ENCODE measurements at places on chromosomes 2 and 18.

DNA sequence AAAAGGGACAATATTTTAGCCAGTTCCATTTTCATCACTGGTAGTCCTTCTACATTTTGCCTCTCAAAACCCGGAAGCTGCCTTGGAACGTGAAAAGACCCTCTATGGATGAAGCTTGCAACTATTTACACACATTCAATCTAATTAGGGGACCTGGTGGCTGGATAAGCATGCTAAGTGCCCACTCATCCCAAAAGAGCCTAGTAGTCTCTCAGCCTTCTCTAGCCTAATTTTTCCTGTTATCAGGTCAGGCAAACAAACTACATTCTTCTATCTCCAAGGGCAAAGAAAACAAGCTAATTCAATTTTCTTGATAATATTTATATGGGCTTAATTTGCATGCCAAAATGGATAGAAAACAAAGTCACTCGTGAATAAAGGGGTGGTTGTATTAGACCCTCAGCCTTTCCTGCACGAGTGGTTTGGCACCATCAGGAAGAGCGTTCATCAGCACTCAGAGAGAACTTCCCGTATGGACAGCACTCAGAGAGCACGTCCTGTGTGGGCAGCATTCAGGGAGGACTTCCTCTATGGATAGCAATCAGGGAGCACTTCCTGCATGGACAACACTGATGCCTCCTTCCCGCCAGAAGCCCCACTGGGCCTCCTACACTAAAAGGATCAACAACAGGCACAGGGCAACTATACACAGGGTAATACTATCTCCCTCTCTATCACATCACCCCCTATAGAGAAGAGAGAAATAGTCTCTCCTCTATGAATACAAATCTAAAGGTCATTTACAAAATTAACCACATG is 122.2 kb downstream of the RBMS1 start:
- DNase-seq, result no peak

GRCh38 chr2:13495051-13495450 is 778.3 kb downstream of the TRIB2 start:
- DNase-seq, result no peak

DNA sequence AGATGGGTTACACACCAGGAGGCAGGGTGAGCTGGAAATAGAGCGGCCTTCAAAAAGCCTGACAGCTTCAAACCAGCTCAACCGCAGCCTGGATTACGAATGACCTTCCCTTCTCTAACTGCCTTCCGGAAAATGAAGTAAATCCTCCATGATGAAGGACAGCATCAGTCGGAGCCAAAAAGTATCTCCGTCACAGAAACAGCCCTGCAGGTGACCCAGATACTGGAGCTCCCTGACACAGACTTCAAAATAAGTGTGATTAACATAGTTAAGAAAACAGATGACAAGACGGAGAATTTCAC is 10.3 kb upstream of the CIB4 start:
- no peak for DNase-seq

GRCh38 chr2:16275661-16276060 is 335.3 kb downstream of the MYCN start:
- no peak for DNase-seq

GRCh38 chr2:221958224-221958623 is 340.6 kb downstream of the PAX3 start:
- no peak for DNase-seq

DNA sequence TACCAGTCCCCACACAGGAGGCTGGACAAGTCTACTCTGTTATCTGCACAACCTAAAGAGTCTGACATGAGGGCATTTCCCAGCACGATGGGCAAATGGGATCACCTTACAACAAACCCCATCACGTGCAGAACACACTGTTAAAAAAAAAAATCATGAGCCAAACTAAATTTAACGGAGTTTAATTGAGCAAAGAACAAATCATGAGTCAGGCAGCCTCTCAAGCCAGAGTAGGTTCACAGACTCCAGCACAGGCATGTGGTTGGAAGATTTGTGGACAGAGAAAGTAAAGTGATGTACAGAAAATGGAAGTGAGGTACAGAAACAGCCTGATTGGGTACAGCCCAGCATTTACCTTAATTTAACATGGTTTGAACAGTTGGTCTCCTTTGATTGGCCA is 59.9 kb downstream of the KYNU start:
- no peak for DNase-seq

GRCh38 chr2:140841141-140841540 is 1289.7 kb downstream of the LRP1B start:
- DNase-seq, result no peak

DNA sequence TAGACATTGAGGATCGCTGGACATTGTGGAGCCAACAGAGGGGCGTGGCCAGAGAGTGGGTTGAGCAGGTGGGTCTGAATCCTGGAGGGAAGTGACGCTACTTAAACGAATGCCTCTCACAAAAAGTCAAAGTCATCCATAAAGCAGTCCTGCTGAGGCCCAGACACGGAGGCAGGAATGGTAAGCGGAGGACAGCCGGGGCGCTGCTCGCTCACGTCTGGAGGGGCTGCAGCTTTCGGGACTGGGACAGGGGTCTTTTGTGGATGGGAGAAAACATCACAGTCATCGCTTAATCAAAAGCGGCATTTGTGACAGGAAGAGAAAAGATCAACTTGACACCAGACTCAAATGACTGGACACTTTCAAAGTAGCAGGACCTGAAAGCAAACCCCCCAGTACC is 88.4 kb downstream of the PTGR3 start:
- DNase-seq, result no peak

DNA sequence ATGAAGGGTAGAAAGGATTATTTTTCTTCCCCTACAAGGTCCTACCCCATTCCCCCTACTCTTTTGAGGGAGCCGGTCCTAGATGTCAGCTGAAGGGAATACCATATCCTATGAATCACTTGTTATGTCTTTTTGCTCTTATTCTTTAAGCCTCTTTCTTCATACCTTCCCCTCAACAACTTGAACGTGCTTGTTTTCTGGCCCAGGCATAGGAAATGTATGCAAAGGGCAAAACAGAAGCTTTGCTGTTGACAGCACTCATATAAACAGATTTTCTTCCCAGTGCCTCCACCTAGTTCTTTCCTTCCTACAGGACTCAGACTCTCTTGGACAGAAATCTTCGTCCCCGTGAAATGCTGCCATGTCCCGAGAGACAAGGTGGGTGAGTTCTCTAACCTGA is 64.6 kb downstream of the TMEM17 start:
- DNase-seq, result no peak

- DNase-seq, result no peak
Observed at GRCh38 chr2:232275670-232276069, 102.9 kb upstream of the ALPP start.

DNA sequence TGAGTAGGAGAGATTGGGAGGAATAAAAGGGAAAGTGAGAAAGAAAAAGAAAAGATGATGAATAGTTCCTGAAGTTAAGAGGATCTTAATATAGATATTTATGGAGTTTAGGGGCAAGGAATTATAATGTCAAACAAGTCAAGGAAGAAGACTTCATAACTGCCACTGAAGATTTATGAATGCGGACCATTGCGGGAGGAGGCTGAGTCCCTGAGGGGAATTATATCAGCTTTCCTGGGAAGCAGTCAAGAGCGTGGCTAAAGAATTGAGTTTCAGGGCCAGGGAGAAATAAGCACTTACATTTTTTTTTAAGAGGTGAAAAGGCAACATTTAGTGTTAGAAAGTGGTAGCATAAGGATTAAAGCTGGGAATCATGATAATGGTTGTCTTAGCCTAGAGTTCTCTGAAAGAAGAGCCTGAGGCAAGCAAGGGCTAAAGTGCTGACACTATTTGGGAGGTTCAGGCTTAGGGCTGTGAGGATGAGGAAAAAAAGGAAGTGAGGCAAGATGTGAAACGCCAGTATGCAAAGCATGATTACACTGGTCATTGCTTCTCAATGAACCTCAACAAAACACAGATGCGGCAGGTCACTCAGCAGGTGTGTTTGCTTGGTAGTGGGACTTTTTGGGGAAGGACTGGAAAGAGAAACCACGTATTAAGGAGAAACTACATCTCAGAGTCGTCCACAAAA is 217.1 kb downstream of the SLC4A3 start:
- no peak for DNase-seq

DNA sequence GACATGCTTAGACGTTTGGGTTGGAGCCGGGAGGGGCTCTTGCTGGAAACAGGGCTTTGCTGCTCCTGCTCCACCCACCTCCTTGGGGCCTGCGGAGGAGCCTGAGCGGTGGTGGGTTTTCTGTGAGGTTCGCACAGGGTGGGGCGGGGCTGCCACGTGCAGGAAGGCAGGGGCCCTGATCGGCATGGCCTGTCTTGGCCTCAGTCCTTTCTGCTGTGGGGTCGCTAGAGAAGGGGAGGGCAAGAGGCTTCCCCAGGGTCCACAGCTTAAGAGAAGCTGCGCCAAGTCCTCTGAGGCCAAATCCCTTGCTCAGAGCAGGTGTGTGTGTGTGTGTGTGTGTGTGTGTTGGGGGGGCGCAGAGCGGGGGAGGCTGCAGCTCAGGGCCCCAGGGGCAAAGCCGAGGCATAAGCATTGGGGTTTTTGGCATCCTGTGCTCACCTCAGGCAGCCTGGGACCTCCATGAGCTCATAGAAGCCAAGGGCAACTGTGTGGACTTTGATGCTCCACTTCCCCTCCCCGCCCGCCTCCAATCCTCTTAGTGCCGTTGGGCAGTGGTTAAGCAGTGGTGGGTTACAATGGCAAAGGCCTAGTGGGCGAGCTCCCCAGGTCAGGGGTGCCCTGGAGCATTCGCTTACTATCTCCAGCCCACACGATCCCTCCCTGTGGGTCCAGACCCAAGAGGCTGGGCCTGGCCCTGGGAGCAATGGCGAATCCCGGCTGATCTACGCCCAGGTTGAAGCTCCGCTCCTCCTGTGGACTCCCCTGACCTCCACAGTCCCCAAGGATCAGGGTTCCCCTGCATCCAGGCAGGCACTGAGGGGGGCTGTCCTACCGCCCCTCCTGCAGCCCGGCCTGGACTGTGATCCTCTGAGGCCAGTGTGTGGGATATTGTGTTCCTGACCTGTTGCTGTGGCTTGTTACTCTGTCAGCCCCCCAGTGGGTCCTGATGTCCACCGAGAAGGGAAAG is 28.9 kb downstream of the TOGARAM2 start:
- no peak for DNase-seq

DNA sequence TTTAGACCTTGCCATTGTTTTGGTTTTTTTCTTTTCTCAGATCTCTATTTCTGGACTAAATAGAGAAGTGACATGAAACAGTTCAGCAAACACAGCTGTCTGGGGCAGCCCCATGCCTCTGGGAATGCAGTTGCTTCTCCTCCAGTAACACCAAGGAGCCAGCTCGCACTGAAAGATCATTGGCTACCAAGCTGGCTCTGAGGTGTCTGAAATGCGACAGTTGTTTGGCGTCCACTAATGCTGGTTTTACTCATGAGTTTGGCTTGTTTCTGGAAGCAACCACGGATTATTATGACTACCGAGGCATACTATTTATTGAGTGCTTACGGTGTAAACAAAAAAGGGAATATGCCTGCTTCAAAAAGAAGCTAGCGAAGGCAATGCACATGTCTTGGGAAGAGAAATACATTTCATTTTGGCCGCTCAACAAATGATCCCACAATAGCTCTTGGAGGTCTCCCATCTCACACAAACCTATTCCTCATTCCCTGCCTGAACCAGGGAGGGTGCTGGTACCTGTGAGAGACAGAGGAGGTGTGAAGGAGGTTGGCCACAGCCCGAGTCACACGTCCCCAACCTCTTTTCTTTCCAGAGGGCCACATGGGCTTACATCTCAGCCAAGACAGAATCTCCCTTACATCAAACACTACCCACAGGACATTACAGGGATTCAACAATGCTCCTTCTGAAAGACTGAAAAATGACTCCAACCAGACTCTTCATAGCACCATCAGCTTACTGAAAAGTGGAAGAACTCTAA is 37.5 kb upstream of the NEB start:
- DNase-seq, result no peak

GRCh38 chr18:44973282-44973681 is 292.6 kb downstream of the SETBP1 start:
- DNase-seq, result no peak

DNA sequence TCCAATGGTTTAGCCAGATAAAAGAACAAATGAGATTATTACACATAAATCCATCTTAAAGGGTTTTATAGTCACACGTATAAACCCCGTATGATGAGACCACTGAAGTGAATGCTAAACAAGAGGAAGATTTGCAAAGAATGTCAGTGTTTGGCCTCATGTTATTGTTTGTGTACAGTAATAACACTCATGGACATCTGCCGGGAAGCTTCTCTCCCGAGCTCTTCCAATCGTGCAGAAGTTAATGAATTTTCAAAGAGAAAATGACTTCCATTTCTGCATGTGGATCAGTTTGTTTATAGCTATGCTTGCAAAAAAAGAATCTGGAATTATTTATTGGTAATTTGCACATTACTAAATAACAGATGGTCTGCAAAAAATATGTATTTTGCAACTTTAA is 88.5 kb upstream of the APCDD1 start:
- DNase-seq, result no peak

GRCh38 chr18:75141166-75141565 is 67.8 kb downstream of the PTGR3 start:
- DNase-seq, result no peak

DNA sequence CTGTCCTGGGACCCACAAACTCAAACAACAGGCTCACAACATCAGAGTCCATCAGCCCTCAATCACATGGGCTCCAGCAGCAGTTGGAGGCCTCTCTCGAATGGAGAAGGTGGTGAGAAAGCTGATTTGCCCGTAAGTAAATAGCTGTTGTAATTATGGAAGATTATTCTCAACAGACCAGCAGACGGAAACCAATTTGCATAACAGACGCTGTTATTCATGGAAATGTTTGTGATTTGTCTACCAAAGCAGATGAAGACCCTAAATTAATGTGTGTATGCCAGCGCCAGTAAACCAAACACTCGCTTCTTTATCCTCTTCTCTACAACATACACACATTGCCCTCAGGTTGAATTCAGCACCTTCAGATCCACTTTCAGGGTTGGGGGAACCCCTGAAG is 23.4 kb upstream of the GALNT14 start:
- DNase-seq, result no peak

DNA sequence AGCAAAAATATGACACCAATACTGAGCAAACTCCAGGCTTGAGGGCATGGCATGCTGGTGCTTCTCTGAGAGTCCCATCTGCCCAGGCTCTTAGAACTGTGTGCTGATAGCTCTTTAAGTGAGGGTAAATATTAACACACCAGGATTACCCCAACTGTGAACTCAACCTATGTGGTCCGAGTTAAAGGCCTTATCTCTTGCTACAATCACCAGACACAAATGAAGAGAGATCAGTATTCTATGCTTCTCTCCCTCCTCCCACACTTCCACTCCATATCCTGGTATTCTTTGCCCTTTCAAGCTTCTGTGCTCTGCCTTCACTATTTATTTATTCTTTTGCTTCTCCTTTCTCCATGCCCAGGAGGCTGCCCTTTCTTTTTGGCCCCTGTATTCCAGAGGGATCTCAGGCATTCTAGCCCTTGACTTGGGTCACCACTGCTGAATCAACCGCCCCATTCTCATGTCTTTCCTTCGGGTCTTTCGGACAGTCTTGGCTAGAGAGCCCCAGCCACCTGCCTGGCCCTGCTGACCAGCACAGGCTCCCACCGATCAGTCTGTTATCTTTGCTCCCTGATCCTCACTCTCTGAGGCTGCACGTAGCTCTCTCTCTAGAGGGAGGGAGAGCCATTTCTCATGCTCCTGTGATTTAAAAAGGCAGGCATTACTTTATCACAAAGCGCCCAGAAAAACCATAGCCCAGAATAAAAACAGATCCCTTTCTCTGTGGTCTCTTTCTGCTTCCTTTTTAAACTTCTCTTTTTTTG is 17.2 kb upstream of the HK2 start:
- no peak for DNase-seq
